ENCODE measurements at places on chromosomes 5 and 9.

- DNase-seq = no peak
These were observed 17.4 kb downstream of the PPP6C start for GRCh38 chr9:125172031-125172755.

GRCh38 chr5:36301858-36302603 is at the start of gene RANBP3L:
Gene RANBP3L, minus strand, starts transcription at chr5:36301902. Its CDS starts 486 bp downstream, at chr5:36301416.
- no peak for DNase-seq

- DNase-seq = no peak
These were observed 10.8 kb downstream of the TNFSF8 start for GRCh38 chr9:114919611-114920010.

- DNase-seq = no peak
These were observed 45.5 kb downstream of the SPOCK1 start for GRCh38 chr5:137453483-137454080.

GRCh38 chr5:16061163-16061562 is 118.4 kb downstream of the MARCHF11 start:
- DNase-seq = no peak

GRCh38 chr9:81669041-81669651 is 20.2 kb downstream of the TLE1 start:
- DNase-seq = no peak

GRCh38 chr9:37961351-37961750 is 57.4 kb upstream of the SLC25A51 start:
- no peak for DNase-seq
